ENCODE measurements at places on chromosomes 3 and 15.
A peak's percentile ranks its signal among the peaks of the same experiment; 100 is the strongest.

DNA sequence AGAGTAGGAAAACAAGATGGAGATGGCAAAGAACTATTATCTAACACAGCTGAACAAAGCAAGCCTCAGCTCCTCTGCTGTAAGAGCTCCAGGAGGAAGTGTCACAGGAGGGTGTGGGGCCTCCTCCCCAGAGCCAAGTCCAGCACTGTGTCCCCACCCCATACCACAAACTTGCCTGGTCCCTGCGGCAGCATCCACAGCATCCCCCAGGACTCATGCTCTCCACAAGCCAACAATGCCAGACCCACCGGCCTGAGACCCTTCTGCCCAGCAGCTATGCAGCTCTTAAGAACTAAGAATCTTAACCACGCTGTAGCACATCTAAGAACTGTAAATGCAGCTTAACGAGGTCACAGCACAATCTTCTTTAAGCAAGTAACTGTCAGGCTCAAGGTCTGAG is 9.1 kb downstream of the RBM15B start:
- no peak for DNase-seq

- no peak for DNase-seq
These were observed 131.6 kb downstream of the TPRA1 start for GRCh38 chr3:127458696-127459604.

GRCh38 chr15:68407886-68408881 is 23.8 kb downstream of the ITGA11 start:
- no peak for DNase-seq

DNA sequence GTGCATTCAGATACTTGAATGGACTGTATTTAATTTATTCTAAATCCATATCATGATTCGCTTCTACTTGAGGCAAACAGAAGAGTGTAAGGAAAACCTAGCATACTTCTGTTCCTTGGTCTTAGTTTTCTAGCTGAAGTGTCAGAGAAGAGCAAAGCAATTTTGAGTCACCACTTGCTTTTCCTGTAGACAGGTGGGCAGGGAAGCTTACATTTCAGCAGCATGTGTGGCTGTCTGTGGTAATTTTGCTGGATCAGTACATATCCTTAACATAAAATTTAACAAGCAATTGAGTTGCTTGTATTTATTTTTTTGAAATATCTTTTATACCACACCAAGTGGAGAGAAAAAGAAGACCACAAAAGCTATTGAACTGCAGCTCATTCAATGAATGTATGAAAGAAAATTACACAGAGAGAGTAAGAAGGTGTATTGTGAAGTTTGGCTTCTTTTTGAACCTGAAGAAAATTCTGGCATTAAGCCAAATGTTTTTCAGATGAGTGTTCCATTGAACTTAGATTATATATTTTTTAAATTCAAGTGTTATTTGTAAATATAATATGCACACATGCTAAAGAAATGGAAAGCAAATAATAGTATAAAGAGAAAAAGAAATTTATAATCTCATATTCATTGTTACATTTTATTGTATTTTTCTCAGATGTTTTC is 747.6 kb downstream of the NAALADL2 start:
- DNase-seq, result no peak

- peak; percentile 88 for DNase-seq
These were observed 4.9 kb upstream of the IL17RD start for GRCh38 chr3:57169872-57170623.

DNA sequence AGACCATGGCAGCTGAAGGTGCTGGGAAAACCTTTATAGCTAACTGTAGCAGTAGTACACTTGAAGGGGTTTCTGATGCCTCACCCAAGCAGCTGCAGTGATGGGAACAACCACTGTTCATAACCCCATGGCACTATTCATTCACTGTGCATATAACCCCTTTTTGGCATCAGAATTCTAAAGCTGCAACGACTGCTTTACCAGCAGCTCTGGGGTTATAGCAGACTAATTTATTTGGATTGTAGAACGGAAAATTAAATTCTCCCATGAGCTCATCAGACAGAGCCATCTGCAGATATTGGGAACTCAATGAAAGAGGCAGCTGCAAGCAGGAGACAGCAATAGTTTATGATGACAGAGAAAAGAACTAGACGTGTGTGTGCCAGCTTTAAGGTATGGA is 28.6 kb downstream of the TFDP2 start:
- DNase-seq, result no peak

Measured in right cardiac atrium (tissue), 5 donors.